Left renal pelvis (tissue), 4 donors: ENCODE measurements at places on chromosomes 12 and 14. TPM values are rescaled to one million over a fixed set of nuclear protein-coding genes. Genes with fewer than 3 reads are reported as not detected.

GRCh38 chr12:68028647-68029046 lies 39.4 kb downstream of the IFNG-AS1 start:
- DNase-seq, result no peak

DNA sequence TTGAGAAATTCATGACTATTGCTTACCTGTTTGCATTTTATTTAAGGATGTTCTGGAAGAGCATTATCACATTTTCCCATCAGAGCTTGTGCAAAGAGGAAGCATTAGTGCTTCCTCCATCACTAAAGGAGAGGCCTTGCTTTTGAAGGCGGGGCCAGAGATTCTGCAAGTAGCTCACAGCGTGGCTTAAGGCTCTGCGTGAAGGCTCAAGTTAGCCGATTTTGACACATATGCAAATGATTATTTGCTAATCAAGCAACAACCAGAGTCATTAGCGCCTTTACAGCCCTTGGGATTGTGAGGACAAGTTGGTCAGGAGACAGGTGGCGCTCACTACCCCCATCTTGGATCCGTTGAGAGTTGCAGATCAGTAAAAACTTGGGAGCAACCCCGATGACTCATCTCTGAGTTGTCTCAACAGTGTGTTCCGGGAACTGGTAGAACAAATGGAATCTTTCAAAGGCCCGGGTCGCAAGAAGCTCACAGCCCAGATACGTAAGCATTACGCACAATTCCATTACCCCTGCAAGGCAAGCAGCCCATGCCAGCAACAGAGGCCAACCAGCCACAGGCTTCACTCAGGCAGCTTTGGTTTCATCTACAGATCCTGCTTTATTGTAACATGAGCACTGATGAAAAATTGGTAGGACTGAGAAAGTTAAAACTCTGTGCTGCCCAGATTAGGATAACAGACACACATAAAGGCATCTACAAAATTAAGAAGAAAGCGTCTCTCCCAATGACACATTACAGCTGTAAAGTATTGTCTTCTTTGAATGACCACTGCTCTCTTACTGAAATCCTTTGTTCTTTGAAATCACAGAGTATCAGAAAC lies 34.9 kb upstream of the SPTSSA start:
- peak; percentile 22 for DNase-seq

GRCh38 chr14:63200035-63200740 lies 4.1 kb upstream of the RHOJ start:
- DNase-seq, result no peak

DNA sequence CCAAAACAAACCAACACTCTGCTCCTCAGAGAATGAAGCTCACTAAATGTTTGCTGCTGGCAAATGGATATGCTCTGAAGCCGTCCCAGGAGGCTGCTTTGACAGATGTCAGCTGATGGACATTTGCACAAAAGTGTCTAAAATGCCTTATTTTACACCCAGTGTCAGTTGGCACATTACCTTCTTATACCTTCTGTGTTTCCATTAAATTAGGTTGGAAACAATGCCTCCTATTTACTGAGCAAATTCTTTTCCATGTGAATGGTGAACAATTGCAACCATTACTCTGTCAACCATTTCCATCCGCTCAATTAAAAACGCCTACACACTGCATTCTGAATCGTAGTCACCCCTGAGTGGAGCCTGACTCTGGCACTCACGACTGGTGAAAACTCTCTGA lies 1679.9 kb upstream of the FLRT2 start:
- no peak for DNase-seq

DNA sequence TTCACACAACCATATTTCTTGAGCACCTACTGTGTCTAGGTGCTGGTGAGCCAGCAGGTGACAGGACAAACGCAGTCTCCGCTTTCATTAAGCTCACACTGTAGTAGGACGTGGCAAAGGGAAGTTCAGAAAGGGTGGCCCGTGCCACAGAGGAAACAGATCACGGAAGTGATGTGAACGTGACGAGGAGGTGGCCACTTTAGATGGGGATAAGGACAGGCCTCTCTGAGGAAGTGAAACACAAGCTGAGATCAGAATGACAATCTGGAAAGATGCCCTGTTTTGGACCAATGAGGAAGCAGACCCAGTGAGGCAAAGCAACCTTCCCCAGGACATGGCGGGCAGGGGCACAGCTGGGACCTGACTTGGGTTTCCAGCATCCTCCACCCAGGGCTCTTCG lies 127.4 kb upstream of the PRMT8 start:
- no peak for DNase-seq

- no peak for DNase-seq
Measured at GRCh38 chr12:13788626-13789025, 192.8 kb downstream of the GRIN2B start.

DNA sequence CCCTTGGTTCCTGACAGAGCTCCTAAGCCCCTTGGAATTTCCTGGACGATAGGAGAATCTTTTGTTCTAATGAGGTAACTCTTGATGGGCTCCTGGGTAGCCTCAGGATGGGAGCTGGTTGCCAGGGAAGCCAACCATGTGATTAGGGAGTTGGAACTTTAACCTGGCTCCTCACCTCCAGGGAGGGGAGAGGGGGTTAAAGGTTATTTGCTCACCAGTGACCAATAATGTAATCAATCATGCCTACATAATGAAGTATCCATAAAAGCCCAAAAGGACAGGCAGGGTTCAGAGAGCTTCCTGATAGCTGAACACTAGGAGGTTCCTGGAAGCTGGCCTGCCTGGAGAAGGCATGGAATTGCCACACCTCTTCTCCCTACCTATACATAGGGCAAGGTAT lies 6.2 kb upstream of the CNOT2 start:
- DNase-seq, result no peak

DNA sequence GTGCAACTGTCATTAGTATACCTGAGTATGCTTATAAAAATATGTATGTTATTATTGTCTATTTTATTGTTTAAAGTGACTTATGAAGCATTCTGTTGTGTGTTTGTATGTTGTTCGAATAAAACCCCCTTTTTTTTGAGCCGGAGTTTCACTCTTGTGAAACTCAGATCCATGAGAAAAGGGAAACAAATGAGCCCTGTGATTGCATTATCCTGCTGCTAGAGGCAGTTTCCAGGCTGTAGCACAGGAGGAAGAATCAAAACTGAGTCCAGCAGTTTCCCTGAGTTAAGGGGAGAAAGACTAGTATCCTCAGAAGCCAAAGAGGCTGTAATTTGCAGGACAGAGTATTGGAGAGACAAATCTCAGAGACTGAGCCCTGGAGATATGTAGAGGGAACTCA lies 12.5 kb downstream of the SGPP1 start:
- no peak for DNase-seq

- no peak for DNase-seq
Measured at GRCh38 chr12:2806700-2807099, 5.8 kb upstream of the ITFG2 start.

GRCh38 chr14:83085725-83086124 lies 1552.1 kb upstream of the SEL1L start:
- DNase-seq, result no peak

NID2 gene
- polyA plus RNA-seq, result 239 TPM

NKX2-1 gene
- polyA plus RNA-seq, result 0.52 TPM

RARG gene
- 38.7 TPM for polyA plus RNA-seq

RERG gene
- polyA plus RNA-seq, result 43.8 TPM

RTN1 gene
- 6.5 TPM for polyA plus RNA-seq

SPIC gene
- polyA plus RNA-seq, result not detected

SLC7A7 gene
- 87.8 TPM for polyA plus RNA-seq

CERS5 gene
- polyA plus RNA-seq, result 82.3 TPM
